ENCODE measurements at places on chromosomes 16 and 17.

DNA sequence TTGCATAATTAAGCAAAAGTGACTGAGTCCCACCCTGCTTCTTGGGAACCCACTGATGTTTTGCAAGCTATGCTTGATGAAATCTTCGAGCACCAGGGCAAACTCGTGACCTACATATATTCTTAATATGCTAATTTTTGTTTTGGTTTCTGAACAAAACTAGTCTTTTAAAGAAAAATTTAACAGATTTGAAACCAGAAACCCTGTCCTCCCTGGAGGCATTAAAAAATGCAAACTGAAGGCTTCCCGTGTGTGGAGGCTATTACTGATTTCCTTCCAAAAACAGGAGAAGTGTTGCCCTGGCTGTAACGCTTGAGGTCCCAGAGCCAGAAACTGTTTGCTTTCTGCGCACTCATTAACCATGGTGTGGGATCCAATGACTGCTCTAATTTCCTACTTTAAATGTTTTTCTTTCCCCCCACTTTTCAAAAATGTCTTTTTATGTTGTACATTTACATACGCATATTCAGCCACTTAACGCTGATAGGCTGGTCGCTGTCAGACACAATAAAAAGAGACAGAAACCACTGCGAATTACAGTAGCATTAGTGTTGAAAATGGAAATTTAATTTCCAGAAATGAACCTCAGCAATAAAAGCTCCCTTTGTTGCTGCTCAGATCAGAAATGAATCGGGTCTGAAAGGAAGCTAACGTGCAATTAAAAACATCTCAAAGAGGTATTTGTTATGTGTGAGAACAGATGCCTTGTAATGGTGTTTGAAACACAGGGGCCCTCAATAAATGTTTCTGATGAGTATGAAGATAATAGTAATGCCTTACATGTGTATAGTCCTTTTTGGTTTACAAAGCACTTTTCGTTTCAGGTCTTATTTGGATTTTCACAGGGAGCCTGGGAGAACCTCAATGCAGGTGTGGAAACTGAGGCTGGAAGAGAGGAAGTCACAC lies 39.9 kb upstream of the IRX6 start:
- no peak for DNase-seq

GRCh38 chr16:70788668-70789594 lies 12.0 kb downstream of the VAC14 start:
- no peak for DNase-seq

DNA sequence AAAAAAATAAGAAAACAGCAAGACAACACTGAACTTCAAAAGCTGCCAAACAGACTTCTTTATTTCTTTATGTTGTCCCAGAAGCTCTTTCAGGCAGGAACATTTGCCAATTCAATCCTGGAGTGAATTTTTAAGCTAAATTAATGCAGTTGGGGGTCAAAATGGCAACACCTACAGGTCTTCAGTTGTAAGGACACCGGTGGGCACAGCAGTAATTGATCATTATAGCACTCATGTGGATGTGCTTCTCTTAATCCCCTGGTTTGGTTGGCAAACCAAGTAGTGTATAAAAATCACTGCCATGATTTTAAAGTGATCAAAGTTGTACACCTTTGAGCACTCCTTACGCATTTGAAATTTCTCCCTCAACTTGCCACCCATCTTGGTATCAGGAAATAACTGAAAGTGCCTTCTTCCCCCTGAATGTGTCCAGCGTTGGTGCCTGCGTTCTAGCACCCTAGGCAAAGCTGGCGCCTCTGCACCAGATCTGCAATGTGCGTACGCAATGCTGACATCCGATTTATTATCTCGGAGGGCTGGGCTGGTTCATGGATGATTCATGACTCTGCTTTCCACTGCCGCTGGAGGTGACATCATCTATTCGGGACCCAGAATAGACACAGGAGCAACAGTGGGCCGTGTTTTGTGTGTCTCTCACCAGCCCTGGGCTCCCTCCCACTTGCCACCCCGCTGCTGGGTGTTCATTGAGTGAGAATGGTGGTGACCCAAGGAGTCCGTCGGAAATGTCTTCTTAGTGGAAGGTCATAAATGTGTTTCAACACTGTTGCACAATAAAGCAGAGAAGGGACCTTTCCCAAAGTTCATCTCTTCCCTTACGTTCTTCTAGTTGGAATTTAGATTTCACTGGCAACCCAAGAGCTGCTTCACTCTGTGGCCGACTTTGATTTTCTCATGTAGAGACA lies 203.4 kb downstream of the CCDC182 start:
- no peak for DNase-seq

DNA sequence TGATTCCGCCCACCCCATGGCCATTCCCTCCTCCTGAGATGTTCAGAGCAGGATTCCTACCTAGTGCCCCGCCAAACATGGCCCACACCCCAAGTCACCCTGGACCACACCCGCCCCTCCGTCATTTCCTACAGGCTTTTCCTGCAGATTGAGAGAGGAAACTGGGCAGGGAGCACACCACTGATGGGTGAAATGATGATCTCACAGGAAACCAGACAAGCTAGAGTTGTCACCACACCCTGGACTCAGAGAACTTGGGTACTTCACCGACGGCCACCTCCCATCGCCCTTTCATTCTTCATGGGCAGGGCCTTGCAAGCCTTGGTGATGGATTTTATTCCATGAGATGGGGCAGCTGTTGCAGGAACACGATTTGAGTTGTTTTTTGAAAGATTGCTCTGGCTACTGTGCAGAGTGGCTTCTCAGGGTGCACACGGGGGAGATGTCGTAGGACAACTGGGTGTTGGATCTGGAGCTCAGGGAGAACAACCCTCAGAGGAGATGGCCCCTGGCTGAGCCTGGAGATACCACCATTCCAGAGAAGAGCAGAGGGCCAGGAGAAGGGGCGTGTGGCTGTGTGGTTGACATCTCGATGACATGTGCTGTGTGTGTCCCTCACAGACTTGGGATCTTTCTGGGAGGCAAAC lies 7.4 kb upstream of the B9D1 start:
- no peak for DNase-seq

- DNase-seq = peak; percentile 16
Measured at GRCh38 chr17:6556121-6557039, at the start of gene PITPNM3. Gene PITPNM3, minus strand, starts transcription at chr17:6556555. Its CDS starts 149 bp downstream, at chr17:6556406.

DNA sequence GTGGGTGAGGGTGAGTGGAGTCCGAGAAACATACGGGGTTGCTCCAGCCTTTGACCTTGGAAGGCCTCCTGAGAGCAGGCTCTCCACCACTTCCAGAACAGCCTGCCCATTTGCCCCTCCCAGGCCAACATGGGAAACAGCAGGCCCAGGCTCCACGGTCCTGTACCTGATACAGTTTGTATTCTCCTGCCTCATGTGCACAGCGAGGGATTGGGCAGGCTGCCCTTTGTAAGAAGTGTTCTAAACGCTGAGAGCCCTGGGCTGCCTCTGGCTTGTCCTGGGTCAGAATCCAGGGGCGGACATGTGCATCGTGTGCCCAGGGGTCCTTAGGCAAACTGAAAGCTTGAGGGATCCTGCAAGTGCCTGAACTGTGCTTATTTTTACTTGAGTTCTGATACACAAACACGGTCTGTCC lies 3.4 kb upstream of the CBX2 start:
- DNase-seq = no peak

DNA sequence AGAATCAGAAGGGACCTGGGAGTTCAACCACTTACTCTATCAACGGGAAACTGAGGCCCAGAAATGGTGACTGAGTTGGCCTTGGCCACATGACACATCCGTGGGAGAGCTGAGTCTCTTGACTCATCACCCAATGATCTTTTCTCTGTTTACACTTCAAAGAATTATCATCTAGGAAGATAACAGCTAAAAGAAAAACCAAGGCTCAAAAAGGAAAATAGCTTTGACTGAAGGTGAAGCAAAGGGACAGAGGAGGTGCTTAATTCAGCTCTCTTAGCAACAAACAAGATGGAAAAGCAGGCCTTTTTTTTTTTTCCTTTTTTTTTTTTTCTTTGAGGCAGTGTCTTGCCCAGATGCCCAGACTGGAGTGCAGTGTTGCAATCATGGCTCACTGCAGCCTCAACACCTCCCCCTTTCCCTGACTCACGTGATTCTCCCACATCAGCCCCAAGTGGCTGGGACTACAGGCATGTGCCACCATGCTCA lies 16.7 kb downstream of the ERCC4 start:
- DNase-seq = no peak

DNA sequence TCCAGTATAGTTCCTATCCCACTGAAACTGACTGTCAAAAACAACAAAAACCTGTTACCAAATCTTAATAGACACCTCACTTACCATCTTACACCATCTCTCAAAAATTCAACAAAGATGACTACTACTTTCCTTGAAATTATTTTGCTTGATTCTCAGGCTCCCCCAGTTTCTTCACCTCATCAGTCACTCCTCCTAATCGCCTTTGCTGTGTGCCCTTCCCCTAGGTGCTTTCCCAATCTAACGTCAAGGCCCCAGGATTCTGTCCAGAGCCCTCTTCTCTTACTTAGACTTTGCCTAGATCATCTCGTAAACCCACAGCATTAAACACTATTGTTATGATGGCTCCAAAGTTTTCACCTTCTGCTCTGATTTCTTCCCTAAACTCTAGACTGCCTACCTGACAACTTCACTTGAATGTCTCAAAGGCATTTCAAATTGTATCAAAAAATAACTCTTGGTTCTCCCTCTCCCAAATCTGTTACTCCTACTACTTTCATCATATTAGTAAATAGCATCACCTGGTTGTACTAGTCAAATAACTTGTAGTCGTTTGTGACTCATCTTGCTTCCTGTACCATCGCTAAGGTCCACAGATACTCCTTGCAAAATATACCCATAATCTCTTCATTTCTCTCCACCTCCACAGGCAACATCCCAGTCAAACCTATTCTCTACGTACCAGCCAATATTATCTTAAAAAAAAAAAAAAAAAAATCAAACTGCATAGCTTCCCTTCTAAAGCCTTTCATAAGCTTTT lies 18.0 kb downstream of the C16orf87 start:
- DNase-seq = no peak

GRCh38 chr16:8295513-8296237 lies 294.6 kb downstream of the TMEM114 start:
- DNase-seq = no peak

GRCh38 chr16:13931845-13932244 lies 11.9 kb downstream of the ERCC4 start:
- no peak for DNase-seq

DNA sequence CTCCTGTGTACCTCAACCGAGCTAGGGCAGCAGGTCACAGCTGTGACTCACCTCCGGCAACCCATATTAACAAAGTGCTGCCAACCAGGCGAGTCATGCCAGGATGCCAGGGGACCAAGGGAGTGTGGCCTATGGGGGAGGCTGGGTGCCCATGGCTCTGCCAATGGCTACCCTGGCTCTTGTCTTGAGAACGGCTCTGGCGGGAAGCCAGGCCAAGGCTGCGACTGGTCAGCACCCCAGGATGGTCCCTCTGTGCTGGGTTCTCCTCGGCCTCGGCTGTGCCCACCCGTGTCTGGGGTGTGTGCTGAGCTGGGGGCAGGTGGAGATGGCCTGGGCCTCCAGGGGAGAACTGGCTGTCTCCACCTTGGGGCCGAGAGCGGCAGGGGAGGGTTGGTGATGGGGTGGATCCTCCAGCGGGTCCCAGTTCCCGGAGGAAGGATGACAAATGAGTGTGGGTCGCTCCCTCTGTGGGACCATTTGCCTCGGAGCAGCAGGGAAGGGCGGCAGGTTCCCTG lies 75.8 kb downstream of the MRC2 start:
- no peak for DNase-seq

- no peak for DNase-seq
Measured at GRCh38 chr16:25060920-25061319, 45.8 kb upstream of the ARHGAP17 start.

DNA sequence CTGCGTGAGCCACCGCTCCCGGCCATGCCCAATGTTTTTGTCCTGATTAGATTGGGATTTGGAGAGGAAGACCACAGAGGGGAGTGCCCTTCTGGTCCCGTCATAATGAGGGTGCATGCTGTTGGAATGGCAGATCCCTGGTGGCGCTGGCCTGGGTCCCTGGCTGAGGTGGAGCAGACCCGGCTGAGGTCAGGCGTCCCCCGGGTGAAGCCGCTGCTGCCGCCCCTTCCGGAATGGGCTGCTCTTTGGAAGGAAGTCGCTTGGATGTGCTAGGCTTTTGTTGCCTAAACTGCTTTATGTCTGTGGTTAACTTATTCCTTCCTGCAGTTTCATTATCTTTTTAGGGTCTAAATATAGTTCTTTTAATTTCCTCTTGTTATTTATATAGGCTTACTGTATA lies 120.3 kb upstream of the CHMP6 start:
- no peak for DNase-seq

DNA sequence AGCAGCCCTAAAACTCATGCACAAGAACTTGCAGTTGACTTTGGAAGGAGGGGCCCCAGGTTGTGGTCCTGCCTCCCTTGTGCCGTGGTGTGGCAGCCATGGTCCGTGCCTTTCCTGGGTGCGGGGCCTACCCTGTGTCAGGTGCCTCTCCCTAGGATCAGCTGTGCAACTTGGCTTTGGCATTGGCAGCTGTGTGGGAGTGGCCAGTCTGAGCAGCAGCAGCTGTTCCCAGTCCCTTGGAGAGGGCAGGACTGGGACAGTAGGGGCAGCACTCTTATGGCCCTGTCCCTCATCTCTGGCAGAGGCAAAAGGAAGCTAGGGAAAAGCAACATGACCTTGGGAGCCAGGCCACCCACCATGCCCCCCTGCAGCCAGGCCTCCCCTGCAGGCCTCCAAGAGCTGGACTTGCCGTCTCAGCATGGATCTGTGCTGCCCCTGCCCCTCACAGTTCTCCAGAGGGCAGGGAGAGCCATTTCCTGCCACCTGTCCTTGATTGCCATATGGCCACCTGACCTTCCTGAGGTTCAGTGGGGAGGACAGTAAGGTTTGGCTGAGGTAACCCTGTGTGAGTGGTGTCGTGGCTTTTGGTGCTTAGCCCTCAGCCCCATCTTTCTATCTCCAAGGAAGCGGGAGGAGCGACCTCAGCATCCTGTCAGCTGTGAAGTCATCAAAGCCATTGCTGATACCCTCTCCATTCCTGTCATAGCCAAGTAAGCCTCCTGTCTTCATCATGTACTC lies 15.5 kb upstream of the NFATC3 start:
- no peak for DNase-seq

GRCh38 chr17:21131137-21131536 lies 4.4 kb downstream of the DHRS7B start:
- DNase-seq = no peak

DNA sequence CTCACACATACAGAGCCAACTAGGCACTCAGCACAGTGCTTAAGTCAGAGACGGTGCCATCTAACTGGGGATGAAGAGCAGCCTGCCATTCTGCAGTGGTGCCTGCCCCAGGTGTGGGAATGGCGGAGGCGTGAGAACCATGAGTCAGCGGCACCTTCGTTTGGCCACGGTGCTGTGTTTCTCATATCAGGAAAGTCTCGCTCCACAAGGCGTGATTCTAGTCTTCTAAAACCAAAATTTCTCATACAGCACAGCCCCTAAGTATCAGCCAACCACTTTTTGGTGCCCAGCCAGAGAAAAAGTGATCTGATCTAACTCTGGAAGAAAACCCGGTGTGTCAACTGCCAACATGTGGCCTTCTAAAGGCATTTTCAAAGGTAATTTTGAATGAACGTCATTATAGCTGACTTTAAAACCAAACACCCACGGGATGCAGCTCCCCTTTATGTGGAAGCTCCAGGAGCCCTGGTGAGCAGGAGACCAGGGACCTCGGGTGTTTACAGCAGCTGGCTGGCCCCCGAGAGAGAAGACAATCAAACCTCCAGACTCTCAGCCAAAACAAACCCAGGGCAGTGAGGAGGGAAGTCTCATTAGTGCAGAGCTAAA lies 54.6 kb downstream of the ABCC12 start:
- no peak for DNase-seq

Data from hypothalamus (tissue), 51 donors.